ENCODE measurements at places on chromosomes 1 and 21. TPM values are rescaled to one million over a fixed set of nuclear protein-coding genes. Genes with fewer than 3 reads are reported as not detected.

DNA sequence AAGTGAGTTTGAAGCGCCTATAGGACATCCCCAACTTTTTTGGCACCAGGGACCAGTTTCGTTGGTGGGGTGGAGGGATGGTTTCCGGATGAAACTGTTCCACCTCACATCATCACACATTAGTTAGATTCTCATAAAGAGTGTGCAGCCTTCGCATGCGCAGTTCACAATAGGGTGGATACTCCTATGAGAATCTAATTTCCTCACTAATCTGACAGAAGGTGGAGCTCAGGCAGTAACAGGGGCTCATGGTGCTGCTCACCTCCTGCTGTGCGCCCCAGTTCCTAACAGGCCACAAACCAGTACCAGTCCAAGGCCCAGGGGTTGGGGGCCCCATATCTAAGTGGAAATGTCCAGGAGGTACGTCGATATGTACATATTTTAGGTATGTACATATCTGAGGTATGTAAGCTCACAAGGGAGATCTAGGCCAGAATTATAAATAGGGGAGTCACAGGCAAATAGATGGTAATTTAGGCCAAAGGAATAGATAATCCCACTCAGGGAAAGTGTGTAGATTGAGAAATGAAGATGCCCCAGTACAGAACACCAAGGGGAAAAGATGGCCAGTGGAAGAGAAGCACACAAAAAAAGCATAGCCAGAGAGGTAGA, 27.5 kb upstream of the RASAL2 start:
- no peaks in the 10 kb centered on the region for H3K4me1 ChIP-seq
- H3K27me3 ChIP-seq = no peaks in the 10 kb centered on the region
- H3K36me3 ChIP-seq = no peaks in the 10 kb centered on the region
- no peak for DNase-seq
- H3K4me3 ChIP-seq = no peak overlapping the region

- peaks cover 14% of the 10 kb centered on the region for H3K4me1 ChIP-seq
- H3K27me3 ChIP-seq = no peaks in the 10 kb centered on the region
- H3K4me3 ChIP-seq = peak overlapping the region; percentile 14
- peak overlapping the region; percentile 61 for H3K27ac ChIP-seq
These were observed 47.6 kb downstream of the PKN2 start for GRCh38 chr1:88731475-88732269.

- no peaks in the 10 kb centered on the region for H3K36me3 ChIP-seq
- peaks cover 7% of the 10 kb centered on the region for H3K4me1 ChIP-seq
- no peak overlapping the region for H3K27ac ChIP-seq
- no peak overlapping the region for H3K4me3 ChIP-seq
These were observed 46.2 kb downstream of the USP25 start for GRCh38 chr21:15775981-15776380.

DNA sequence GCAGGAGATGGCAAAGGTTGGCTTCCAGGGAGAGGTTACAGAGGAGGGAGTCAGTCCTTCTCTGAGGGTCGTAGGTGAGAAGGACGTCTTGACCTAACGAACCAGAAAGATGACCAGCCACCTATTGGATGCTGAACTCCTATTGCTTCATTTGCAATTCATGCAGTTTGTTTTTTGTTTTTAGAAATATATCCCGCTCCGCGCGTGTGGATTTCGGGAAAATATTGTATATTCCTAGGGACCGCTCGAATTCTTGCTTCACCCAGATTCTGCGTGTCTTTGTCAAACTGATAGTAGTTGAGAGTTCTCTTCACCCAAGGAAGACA, 564 bp downstream of the DISP1 start:
- DNase-seq = no peak
- H3K4me1 ChIP-seq = peaks cover 20% of the 10 kb centered on the region
- no peaks in the 10 kb centered on the region for H3K27me3 ChIP-seq
- peak overlapping the region; percentile 70 for H3K4me3 ChIP-seq
- peak overlapping the region; percentile 94 for H3K27ac ChIP-seq

Gene CFHR1
- 0.50 TPM for total RNA-seq

DNA sequence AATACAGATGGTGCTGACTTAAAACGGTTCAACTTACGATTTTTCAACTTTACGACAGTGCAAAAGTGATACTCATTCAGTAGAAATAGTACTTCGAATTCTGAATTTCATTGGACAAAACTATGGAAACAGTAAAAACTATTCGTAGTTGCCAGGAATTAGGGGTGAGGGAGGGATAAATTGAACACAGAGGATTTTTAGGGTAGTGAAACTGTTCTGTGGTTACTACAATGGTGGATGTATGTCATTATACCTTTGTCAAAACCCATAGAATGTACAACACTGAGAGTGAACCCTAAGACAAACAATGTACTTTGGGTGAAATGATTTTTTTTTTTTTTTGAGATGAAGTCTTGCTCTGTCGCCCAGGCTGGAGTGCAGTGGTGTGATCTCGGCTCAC, 7.5 kb downstream of the DDR2 start:
- peaks cover 5% of the 10 kb centered on the region for H3K4me1 ChIP-seq
- no peaks in the 10 kb centered on the region for H3K27me3 ChIP-seq
- no peak overlapping the region for H3K4me3 ChIP-seq
- H3K27ac ChIP-seq = no peak overlapping the region
- no peak for DNase-seq

- peaks cover 11% of the 10 kb centered on the region for H3K4me1 ChIP-seq
- H3K27me3 ChIP-seq = no peaks in the 10 kb centered on the region
- DNase-seq = no peak
- no peak overlapping the region for H3K27ac ChIP-seq
- peak overlapping the region; percentile 67 for H3K4me3 ChIP-seq
These were observed 1.7 kb downstream of the KIAA2013 start for GRCh38 chr1:11924334-11925195.

Gene SLC1A7
- 0.33 TPM for total RNA-seq

DNA sequence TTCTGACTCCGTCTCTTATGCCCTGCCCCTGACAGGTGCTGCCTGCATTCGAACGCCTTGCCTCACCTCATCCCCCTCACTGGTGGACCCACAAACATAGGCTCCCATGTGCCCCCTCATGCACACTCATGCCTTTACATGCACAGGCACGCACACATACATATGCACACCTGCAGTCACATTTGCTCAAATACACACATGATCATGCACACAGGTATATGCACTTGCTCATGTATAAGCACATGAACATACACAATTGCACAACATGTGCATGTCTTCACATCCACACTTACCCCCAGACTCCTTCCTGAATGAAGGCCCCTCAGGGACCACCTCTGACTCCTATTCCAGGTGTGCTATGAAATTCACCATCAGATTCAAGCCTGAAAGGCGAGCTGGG, 506.9 kb downstream of the PTPRU start:
- no peak overlapping the region for H3K4me3 ChIP-seq
- H3K27me3 ChIP-seq = no peaks in the 10 kb centered on the region
- no peaks in the 10 kb centered on the region for H3K4me1 ChIP-seq
- no peaks in the 10 kb centered on the region for H3K36me3 ChIP-seq
- no peak for DNase-seq
- H3K27ac ChIP-seq = no peak overlapping the region

Data from fibroblast of lung (primary cell).